D721Med (cell line): ENCODE measurements at places on chromosomes 6 and 20.
A peak's percentile ranks its signal among the peaks of the same experiment; 100 is the strongest.

DNA sequence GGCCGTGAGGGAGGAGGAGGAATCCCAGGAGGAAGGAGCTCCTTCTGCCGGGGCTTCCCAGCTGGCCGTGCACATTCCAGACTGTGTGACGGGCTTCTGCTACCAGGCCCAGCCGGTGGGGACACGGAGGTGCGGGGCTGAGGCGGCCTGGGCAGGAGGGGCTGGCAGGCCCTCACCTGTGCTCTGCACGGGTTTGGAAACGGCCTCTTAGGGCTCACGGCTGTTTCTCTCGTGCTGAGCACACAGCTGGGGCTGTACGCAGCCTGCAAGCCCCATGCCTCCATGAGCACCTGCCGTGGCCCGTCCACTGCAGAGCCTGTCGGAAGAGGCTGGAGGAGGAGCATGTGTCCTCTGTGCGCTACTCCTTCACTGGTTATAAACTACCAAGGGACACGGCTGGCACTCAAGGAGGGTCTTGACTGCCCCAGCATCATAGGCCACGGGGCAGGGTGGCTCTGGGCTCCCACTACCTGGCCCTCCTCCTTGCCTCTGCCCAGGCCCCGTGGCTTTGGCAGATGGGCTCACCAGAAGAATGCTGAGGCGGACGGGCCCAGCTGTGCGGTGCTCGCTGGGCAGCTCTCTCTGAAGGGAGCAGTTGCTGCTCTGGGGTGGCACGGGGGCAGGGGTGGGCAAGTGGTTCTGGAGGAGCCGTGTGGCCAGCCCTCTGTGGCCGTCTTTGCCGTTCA lies 15.8 kb downstream of the NPEPL1 start:
- no peak for DNase-seq

DNA sequence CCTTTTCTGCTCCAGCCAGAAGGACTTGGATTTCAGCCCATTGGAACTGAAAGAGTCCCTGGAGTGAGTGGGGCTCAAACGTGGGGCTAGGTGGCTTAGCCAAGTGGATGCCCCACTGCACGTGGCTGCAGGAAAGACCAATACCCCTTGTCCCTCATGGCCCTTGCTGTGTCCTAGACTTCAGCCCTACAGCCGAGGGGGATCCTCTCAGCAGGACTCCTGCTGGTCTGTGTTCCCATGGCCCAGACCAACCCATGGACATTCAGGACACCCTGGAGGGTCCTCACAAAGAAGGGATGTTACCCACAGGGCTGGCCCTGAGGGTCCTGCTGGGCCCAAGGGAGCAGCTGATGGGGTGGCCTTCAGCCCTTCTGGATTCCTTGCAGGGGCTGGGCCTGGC lies 30.0 kb upstream of the PHACTR3 start:
- DNase-seq, result no peak

DNA sequence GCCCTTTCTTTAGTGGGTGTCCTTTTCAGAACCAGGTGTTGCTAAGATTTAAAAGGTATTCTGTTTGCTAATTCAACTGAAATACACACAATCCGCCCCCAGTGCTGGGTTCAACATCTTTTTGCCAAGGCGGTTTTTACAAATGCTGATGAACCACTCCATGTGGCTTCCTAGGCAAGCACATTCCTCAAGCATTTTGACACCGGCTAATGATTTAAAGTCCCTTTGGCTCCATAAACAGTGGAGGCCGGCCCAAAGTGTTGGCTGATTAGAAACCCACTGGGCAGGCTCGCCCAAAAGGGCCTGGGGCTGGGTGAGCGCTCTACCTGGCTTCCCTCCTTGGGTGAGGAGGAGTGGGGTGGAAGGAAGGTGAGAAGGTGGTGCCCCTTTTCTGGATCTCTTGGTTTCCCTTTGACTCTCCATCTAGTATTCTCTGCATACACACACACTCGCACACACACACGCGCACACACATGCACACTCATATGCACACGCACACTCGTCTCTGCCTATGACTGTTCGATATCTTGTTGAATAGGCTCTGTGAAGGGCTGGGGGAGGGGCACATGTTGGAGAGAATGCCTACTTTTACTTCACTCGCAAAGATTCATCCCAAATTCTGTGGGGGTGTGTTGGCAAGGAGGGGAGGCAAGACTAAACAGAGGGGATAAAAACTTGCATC lies 66.7 kb upstream of the ARMC2 start:
- DNase-seq, result no peak

- no peak for DNase-seq
Observed at GRCh38 chr20:50111120-50111828, 1.7 kb downstream of the UBE2V1 start.

DNA sequence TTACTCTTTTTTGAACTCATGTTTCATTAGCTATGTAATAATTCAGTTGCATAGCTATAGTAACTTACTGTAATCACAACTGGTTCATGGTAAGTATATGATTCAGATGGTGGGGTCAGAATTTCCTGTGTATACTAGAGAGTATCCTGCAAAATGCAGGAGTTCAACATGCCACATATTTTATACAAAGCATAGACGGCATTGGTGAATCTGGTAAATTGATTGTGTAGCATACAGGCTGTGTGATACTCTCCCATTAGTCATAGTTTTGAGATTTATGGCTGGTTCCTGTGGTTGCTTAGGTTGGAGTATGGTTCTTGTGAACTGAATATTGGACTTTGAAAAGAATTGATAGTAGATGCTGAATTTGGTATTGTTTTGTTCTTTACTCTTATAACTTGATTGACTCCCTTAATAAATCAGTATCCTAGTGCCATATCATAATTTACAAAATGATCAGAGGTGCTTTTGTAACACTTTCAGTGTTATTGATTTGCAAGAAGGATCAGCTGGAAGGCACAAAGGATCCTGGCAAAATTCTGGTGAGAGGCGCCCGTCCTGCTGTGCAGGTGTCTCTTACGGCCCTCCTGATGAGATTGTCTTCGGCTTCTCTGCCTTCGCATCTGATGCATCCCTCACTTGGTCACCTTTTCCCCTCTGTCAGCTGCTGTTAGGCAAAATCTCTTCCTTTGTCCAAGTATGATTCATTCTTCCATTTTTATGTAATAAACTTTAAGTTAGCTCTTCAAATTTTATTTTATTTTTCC lies 22.6 kb downstream of the SNX9 start:
- DNase-seq, result no peak

- DNase-seq, result no peak
Observed at GRCh38 chr6:45132059-45132458, 196.1 kb upstream of the RUNX2 start.

GRCh38 chr6:32092760-32093497 lies 16.2 kb downstream of the TNXB start:
- no peak for DNase-seq

- no peak for DNase-seq
Observed at GRCh38 chr20:33995053-33995831, 1.5 kb downstream of the RALY start.

GRCh38 chr6:90230548-90231215 lies 66.0 kb downstream of the BACH2 start:
- DNase-seq, result no peak

GRCh38 chr6:89566930-89567629 lies 71.5 kb downstream of the LYRM2 start:
- DNase-seq, result no peak

DNA sequence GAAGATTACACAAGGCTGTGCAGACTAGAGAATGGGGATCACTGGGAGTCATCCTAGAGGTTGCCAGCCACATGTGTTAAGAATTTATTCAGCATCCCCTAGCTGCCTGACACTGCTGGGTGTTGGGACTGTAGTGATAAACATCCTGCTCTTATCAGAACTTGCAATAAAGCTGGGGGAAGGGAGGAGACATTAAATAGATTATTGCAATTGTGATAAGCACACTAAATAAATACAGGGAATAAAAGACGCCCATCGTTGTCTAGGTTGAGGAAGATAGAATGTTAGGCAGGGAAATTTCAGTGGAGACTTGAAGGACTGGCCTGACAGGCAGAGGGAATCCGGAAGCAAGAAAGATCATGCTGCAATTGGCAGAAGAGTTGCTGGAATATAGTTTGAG lies 33.2 kb upstream of the TRAM2 start:
- no peak for DNase-seq

DNA sequence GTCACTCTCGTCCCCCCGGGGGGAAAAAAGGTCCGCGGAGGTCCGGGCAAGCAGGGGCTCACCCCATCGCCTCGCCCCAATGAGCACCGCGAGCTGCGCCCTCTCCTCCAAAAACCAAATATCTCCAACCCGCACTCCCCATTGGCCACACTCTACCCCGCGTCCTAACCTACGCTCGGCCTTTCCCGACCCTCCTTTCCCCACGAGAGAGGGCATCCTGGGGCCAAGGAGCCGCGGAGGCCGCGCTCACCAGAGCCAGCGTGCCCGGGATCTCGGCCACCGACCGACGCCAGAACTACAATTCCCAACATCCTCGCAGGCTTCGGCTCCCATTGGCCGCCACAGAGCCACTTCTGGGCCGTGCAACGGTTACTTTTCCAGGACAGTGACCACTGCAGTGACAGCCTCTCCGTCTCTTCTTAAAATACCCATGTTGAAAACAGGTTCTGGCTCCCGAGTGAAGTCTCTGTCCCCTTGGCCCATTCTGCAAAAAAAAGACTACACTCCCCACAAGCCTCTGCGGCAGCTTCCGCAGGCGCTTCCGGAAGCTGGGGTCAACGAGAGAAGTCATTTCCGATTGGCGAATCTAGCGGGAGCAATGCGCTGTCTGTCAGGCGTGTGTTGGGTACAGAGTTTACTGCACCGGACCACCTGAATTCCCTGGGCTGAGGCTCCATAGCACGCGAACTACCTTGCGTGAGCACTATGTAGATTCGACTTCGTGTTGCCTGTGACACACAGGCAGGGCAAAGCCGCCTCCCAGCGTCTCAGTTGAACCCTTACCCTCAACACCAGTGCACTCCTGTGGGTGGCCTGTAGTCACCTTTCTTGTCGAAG lies at the start of gene ZNF343:
Gene ZNF343, minus strand, starts transcription at position 285 of the 837 bp plus-strand sequence. CDS start 15,020 bp downstream, outside the sequence.
- DNase-seq, result peak; percentile 36

GRCh38 chr6:44198684-44199083 lies 18.0 kb upstream of the MYMX start:
- DNase-seq, result no peak

DNA sequence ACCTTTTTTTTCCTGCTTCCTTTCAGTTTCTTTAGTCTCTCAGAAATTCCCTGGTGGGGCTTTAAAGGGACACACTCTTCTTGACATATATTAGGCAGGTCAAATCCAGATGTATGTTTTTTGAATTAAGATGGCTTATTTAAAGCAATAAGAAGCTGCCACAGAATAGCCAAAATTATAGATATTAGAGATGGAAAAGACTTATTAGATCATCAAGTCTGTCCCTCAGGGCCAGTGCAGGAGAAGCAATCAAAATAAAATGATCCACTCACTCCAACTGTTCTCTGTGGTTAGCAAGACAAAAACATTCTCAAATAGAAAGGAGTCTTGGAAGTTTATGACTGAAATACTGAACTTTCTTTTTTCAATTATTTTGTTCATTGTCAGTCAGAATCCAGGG lies 462.8 kb downstream of the CDC5L start:
- DNase-seq, result no peak

DNA sequence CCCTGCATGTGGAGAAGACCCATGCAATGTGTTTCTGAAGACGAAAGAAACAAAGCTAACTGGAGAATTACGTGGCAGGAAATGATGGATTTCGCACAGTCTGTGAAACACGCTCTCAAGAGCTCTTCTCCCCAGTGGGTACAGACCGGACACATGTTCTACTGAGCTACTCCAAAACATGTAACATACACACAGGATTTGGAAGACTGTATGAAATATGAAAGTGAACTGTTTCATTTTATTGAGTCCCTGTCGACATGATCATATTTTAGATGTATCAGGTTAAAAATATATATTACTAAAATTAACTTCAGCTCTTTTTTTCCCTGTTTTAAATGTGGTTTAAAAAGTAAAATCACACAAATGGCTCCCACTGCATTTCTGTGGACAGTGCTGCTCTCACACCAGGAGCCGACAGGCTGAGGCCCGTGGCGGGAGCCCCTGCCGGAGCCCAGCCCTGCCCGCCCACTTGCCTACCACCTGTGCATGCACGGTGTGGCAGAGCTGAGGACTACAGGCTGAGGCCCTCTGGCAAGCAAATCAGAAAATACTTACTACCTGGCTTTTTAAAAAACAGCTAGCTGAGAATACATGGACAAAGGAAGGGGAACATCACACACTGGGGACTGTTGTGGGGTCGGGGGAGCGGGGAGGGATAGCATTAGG lies 58.9 kb upstream of the NXT1 start:
- DNase-seq, result no peak

DNA sequence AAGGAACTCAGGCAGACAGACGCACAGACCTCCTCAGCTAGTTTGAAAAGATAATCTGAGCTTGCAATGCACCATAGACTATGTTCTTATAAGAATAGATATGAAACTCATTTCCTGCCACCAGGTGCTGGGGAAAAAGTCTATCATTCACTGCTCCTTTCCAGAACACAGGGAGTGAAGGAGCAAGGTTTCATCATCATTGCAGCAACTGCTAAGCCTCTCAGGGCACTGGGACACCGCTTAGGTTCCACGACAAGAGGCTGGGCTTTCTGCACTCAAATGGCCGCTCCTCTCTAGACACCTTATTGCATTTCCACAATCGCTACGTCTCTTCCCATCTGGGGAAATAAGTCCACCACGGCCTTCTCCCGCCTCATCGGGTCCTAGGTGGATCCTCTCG lies 418.5 kb upstream of the JARID2 start:
- DNase-seq, result no peak

DNA sequence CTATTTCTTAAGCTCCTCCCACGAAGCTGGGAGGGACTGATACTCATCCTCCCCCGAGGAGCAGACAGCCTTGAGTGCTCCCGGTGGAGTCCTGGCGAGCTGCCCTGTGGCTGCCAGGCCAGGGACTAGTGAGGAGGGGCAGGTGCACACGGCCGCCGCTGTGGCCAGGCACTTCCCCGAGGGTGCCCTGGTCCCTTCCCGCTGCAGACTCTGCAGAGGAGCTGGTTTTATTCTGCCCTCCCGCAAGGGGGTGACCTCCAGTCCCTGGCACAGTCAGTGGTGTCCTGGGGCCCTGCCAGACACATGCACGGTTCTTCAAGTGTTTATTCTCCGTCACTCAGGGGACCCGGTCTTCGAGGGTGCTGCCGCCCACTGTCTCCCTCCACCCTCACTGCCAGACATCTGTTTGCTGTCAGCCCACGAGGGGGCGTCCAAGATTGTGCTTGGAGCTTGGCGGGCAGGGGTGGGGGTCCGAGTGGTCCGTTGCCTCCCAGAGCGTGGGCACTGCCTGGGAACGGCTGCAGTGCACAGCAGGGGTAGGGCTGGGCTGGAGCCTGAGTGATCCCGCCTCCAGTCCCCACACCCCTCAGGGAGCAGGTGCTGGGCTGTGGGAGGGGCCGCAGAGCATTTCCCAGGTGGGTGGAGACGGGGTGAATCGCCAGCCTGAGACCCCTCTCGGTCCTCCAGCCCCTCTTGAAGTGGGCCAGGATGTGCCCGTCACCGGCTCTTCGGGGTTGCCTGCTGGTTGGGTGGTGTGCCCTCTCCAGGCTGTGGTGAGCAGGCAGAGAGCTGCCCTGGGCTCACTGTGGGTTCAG lies 3.1 kb upstream of the CABLES2 start:
- DNase-seq, result peak; percentile 77

DNA sequence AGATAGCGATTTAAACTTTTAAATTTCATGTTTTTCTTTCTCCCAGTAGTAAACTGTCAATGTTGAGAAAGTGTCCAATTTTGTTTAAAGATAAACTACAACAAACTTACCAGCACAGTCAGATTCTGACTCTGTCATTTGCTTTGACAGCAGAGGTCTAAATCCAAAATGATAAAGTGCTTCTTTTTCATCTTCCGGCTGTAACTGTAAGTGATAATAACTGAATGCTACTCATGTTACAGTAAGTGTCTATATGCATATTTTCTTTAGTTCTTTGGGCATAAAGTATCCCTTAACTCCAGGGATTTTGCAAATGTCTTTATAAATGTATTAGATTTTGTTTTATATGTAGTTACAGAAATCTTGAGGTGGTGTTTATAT lies 610.4 kb downstream of the RFPL4B start:
- no peak for DNase-seq
